ENCODE measurements at places on chromosomes 4 and X.

DNA sequence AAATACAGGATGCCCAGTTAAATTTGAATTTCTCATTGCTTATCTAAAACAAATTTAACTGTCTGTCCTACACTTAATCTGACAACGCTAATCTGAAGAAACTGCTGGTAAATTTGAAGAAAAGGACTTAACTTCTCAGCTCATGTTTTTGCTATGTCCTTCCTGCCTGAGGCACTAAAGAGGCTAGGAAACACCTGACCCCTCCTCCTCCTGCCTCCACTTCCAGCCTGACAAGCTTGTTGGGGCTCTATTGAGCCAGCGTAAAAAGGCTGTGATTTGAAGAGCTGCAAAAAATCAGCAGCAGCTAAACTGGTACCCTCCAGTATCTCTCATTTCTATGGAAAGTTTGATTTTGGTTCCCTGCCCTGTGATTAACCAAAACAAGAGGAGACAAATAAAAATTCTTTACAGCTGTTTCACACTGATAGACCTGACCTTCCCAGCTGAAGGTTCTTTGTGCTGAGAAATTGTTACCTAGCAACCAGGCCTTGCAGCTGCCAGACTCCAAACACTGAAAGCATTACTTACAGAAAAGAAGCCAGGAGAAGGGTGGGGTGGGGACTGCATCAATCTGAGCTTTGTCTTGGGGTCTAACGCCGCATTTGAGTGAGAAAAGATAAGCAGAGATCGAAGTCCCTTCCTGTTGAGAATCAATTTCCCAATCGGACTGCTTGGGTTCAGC is 35.0 kb downstream of the DCX start:
- DNase-seq, result no peak

DNA sequence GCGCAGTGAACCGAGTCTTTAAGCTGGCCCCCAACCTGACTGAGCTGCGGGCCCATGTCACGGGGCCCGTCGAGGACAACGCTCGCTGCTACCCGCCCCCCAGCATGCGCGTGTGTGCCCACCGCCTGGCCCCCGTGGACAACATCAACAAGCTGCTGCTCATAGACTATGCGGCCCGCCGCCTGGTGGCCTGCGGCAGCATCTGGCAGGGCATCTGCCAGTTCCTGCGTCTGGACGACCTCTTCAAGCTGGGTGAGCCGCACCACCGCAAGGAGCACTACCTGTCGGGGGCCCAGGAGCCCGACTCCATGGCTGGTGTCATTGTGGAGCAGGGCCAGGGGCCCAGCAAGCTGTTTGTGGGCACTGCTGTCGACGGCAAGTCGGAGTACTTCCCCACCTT is 2.2 kb downstream of the PLXNA3 start:
- DNase-seq, result no peak

- DNase-seq, result no peak
These were observed 124.1 kb upstream of the TBL1X start for GRCh38 chrX:9340598-9341290.

- no peak for DNase-seq
These were observed 35.3 kb upstream of the VSIG4 start for GRCh38 chrX:66074920-66075879.

GRCh38 chr4:145839151-145839550 is 99.5 kb downstream of the ZNF827 start:
- no peak for DNase-seq

DNA sequence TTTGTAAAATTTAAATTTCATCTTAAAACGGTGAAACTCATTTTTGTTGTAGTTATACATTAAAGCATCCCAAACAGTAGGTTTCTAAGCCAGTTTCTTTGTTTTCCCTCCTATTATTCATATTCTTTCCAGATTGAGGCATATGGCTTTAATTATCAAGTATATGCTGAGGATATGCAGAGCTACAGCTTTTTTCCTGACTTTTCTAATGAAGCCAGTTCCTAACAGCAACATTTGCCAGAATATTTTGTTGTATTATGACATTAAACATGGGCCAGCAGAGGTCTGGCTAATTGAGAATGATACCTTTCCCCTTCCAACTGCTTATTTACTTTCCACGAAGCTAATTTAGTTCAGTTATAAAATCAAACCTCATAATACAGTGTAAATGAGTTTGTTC is 75.3 kb downstream of the SLIT2 start:
- no peak for DNase-seq

DNA sequence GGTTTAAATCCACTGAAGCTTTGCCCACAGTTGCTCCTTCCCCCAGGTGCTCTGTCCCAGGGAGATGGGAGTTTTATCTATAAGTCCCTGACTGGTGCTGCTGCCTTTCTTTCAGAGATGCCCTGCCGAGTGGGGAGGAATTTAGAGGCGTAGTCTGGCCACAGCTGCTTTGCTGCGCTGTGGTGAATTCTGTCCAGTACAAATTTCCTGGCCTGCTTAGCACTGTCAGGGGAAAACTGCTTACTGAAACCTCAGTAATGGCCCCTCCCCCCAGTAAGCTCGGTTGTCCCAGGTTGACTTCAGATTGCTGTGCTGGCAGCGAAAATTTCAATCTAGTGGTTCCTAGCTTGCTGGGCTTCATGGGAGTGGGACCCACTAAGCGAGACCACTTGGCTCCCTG is 40.1 kb downstream of the UGT2B17 start:
- DNase-seq, result no peak

DNA sequence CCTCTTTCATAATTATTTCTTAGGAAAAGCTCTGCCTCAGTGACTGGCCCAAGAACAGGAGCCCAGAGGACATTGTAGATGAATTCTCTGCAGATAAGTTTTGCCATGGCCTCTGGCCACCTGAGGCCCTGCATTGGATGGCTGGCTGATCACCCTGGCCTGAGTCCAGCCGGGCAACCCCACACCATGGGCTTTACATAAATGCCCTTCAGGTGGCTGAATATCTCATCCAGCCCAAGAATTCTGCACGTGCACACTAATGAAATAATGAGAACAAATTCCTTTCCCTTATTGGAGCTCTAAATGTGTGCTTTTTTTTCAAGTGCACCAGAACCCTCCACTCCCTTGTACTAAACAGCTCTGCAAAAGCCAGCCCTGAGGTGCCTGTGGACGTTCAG is 65.7 kb downstream of the IRF2 start:
- DNase-seq, result no peak

- DNase-seq, result no peak
These were observed 566.2 kb downstream of the MID1IP1 start for GRCh38 chrX:39367416-39367815.

DNA sequence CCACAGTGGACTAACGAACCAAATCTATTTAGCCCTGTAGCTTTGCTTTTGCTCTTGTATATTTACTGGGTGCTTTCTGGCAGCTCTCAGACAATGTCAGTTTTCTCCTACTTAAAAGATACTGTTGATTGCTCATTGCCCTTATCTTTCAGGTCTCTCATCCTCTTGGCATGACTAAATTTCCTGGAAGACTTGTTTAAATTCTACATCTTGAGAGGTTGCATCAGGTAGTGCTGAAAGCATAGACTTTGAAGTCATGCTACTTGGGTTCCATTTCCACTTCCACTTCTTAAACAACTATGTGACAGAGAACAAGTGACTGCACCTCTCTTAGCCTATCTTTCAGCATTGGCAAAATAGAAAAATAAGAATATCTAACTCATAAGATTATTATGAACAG is 8.4 kb downstream of the TDO2 start:
- no peak for DNase-seq

DNA sequence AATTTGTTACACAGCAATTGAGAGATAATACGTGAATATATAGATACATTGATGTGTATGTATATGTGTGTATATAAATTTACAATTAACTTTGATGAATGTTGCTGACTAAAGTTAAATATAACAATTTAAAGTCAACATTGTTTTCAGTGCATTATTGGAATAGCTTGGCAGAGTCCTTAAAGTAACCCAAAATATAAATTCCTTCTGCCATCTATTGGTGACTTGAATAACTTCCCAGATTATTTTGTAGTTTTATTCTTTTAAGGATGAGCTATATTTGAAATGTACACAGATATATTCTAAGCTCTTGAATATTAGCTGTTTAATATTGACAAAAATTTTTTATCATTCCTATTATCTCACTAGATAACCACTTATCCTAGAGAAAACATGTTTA is 298.2 kb upstream of the FSTL5 start:
- DNase-seq, result no peak

Measured in stimulated activated CD4-positive, alpha-beta T cell treated with anti-CD3 and anti-CD28 coated beads, Interleukin-1b, Interleukin-23, amount 100 ng/mL, for 24 hours (primary cell).